ENCODE measurements at places on chromosomes 5 and 9.

- DNase-seq = no peak
Measured at GRCh38 chr9:98262056-98262455, 6.6 kb upstream of the TBC1D2 start.

- DNase-seq = no peak
Measured at GRCh38 chr9:77877976-77878375, 153.6 kb downstream of the GNAQ start.

GRCh38 chr5:146419696-146420095 is 27.4 kb upstream of the TCERG1 start:
- no peak for DNase-seq

GRCh38 chr5:567664-568060 is 43.4 kb upstream of the SLC9A3 start:
- no peak for DNase-seq

DNA sequence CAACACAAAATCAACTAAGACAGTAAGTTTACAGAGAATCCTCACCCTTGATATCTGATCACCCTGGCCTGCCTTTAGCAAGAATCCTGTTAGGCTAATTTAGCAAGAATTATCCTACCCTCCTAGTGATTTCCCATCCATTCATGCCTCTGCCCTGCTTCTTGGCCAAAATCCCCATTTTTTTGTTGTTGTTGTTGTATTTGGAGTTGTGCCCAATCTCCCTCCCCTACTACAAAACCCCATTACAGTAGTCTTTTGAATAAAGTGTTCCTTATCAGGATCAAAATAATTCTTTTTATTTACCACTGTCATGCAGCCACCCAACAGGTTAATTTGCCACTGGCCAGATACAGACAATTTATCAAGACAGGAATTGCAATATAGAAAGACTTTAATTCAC is 58.5 kb upstream of the CLINT1 start:
- DNase-seq = no peak

DNA sequence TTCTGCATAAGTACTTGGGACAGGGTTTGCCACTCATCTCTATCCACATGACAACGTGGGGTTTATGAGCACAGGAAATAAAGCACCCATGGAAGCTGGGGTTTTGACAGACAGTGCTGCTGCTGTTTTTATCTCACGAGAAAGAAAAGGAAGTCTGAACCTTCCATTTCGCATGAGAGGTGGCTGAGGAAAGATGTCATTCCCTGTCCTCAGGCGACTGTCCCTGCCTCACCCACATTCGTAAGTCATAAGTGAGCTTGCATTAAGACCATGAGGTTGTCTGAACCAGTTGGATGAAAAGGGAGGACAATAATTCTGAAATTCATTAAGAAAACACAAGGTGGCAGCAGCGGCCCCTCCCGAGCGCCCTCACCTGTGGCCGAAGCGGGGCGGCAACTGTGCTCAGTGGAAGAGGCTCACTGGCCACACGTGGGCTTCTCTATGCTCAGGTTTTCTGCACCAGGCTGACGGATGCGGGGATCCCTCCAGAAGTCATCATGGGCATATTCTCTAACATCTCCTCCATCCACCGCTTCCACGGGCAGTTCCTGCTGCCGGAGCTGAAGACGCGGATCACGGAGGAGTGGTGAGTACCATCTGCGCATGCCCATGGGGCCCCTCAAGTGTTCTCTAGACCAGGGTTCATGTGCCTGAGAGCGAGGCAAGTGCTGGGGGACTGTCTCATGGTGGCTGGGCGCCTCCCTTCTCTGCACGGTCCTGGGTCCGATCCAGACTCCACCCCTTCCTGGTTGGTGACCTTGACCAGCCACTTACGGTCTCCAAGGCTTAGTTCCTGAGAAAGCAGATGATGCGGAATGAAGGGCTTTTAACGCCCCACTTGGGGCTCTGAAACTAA is 54.7 kb upstream of the SUSD3 start:
- peak; percentile 25 for DNase-seq

DNA sequence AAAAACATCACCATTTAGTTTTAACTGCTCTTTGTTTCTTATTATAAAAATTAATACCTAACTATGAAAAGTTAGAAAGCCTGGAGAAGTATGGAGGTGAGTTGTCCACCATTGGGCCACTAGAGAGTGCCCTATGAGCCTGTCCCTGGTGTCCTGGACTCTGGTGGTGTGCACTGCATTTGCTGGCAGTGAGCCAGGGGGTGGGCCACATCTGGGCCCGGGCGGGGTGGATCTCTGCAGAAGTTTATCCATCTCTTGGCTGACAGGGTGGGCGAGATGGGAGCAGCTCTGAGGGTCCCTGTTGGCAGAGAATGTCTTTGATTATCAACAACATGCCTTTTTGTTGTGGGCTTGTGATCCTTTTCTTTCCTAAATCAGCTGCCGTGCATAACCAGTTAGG is 8.2 kb downstream of the TENT4A start:
- DNase-seq = no peak

- DNase-seq = no peak
Measured at GRCh38 chr5:96648023-96648422, 14.2 kb upstream of the CAST start.

- no peak for DNase-seq
Measured at GRCh38 chr5:98986587-98986986, 57.8 kb upstream of the CHD1 start.

- no peak for DNase-seq
Measured at GRCh38 chr5:65355301-65355700, 126.4 kb downstream of the ADAMTS6 start.

- peak; percentile 10 for DNase-seq
Measured at GRCh38 chr5:53027913-53028312, 38.8 kb downstream of the ITGA2 start.

- peak; percentile 54 for DNase-seq
Measured at GRCh38 chr5:141692919-141693725, 11.1 kb upstream of the ARAP3 start.

GRCh38 chr9:114691046-114691955 is 9.3 kb upstream of the TEX48 start:
- peak; percentile 99 for DNase-seq

GRCh38 chr5:142878638-142879037 is 108.5 kb downstream of the ARHGAP26 start:
- DNase-seq = no peak

- peak; percentile 47 for DNase-seq
Measured at GRCh38 chr5:87780831-87781760, 368.4 kb upstream of the CCNH start.

DNA sequence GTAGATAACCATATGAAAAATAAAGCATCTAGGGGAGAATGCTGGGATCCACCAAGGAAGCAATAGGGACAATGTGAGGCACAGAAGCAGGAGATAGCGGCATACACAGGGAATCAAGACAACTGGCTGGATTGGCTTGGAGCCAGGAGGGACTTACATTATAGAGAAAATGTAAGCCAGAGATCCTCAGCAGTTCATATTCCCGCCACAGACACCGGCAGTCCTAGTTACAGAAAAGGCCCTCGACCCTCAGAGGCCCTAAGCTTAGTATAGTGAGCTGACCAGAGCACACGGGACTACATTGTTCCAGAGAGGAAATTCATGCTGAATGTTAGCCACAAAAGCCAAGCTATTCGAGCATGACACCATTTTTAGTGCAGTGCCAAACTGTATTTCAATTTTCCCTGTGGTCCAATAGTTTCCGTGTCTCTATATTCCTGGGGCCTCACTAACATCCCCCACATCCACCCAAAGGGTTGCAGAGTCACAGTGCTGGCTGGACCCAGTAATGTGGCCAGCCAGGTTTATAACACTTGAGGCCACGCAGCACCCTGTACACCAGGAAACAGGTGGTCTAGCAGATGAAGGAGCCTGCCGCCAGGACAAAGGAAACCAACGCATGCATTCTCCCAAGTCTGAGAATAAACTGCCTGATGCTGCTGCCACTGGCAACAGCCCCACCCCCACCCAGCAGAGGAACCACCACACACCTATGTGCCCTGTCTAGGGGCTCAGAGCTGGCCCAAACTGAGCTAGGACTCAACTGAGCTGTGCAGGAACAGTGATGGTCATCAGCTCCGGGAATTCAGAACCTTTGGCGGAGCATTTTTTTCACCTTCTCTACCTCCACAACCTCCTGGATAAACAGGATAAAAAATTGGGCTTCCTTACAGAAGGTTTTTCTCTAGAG is 693.2 kb upstream of the CHD1 start:
- DNase-seq = no peak

DNA sequence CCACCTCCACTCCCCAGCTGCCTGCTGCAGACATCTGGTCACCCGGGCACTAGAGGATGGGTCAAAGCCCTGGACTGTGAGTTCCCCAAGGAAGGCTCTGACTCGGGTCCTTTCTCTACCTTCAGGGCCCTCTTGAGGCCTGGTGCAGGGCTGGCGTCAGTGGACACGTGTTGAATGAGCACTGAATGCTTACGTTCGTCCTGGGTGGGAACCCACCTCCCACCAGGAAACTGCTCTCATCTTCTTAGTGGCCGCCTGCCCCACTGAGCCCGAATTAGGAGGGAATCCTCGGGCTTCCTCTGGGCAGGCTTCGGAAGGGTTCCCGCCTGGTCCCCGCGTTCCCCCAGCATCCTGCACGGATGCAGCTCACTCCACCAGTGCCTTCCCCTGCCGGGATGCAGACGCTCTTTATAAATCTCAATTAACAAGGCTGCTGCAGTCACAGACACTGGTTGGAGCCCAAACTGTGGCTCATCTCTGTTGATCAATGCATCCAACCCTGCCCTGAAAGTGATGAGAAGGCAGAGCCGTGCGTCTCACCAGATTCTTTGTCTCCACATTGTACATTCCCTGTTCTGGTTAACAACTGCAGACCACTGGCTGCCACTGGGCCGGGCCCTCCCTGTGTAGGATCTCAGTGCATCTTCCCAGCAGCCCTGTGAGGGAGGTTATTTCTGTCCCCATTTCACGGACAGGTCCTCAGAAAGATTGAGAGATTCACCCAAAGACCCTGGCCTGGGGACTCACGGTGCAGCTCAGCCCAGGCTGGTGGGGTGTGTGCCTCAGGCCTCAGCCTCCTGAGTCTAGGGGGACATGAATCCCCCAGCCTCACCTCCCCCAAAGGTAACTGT is 168.8 kb downstream of the GAPVD1 start:
- no peak for DNase-seq

GRCh38 chr9:8085986-8086385 is 286.4 kb upstream of the DMAC1 start:
- no peak for DNase-seq

GRCh38 chr5:100846772-100847171 is 56.3 kb downstream of the ST8SIA4 start:
- DNase-seq = no peak

GRCh38 chr9:15308511-15308910 is 1.5 kb upstream of the TTC39B start:
- DNase-seq = no peak

GRCh38 chr5:31106691-31107090 is 86.8 kb upstream of the CDH6 start:
- peak; percentile 88 for DNase-seq

DNA sequence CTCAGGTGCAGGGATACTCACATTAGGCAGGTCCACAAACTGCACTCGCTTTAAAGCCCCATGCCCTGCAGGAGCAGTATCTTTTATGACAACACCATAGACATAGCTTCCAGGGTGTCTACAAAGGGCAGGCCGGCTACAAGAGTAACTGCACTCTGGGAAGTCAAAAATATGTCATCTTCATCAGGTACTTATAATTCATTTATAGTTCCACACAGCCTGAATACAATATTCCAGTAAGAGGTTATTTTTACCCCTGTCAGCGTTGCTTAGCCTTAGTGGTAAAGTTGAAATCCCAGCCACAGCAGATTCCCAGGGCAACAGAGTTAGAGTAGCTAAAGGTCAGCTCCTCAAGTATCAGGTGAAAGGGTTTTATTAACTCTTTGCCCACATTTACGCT is 82.3 kb upstream of the ITGA2 start:
- DNase-seq = no peak

DNA sequence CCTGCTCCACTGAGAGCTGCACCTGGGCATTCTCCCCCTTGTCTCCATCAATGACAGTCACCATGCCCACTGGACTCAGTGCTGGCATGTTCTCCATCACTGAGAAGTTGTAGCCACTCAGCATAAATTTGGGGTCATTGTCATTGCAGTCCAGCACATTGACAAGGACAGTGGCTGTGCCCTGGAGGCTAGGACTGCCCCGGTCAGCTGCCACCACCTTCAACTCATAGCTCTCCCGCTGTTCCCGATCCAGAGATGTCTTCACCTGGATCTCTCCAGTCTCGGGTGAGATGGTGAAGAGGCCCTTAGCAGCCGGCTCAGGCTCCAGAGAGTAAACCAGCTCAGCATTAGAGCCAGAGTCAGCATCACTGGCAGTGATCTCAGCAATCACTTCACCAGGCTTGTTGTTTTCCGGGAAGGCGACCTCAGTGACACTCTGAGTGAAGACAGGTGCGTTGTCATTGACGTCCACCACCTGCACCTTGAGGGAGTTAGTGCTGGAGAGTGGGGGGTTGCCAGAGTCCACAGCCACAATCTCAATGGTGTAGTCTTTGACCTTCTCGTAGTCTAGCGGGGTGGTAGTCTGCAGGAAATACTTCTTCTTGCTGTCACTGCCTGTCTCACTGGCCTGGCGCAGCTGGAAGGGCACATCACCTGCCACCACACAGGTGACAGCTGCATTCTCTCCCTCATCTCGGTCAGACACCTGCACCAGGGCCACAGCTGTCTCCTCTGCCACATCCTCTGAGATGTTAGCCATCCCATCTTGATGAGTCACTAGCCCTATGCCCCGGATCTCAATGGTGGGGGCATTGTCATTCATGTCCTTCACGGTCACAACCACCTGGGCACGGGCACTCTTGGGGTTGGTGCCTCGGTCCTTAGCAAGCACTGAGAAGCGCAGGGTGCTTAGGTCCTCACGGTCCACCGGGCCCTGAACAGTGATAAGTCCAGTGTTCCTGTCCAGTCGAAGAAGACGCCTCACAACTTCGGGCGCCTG is 13.5 kb downstream of the PCDH1 start:
- DNase-seq = no peak

- DNase-seq = no peak
Measured at GRCh38 chr5:2044041-2044440, 161.3 kb upstream of the IRX4 start.

DNA sequence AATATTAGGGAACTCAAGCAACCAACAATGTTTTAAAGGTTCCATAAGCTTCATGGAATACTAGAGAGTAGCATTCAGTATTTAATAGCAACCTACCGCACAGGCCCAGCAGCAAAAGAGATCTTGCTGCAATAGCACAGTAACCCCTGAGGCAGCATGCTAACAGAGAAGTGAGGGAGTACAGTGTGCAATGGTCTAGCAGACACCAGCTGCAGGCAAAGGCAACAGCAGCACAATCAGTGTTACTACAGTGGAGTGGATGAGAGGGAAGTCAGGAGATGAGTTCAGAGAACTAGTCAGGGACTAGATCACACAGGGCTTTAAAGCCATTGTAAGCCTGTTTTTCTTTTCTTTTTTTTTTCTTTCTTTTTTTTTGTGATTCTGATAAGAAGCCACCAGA is 2.8 kb downstream of the TICAM2 start:
- no peak for DNase-seq

GRCh38 chr5:94928891-94929290 is 310.4 kb downstream of the SLF1 start:
- no peak for DNase-seq

DNA sequence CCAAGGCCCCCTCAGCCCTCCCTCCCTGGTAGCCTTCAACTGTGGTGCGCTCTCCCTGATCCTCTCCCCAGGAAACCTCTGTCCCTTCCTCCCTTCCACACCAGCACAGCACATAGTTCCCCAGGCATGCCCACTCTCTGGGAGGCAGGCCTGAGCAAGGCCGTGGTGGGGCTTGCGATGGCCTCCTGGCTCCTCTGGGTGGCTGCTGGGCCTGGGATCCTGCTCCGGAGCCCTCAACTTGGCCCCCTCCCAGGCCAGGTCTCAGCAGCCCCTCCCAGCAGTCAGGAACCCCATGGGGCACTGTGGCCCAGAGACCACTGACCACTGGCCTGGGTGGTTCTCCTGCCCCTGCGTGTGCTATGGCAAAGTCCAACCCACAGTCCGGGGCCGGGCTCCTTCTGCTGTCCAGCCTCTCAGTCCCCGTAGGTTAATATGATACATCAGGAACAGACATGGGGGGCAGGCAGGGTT is 125.8 kb downstream of the ZNF354C start:
- no peak for DNase-seq
